Daoy (cell line): ENCODE measurements at places on chromosomes 2 and 18. TPM values are rescaled to one million over a fixed set of nuclear protein-coding genes. Genes with fewer than 3 reads are reported as not detected.

EVA1A gene
- total RNA-seq: 73.2 and 98.7 TPM in 2 replicates

APLF gene
- 1.4 and 3.0 TPM in 2 replicates for total RNA-seq

SRD5A2 gene
- not detected in 2 replicates for total RNA-seq

CTLA4 gene
- total RNA-seq: not detected in 2 replicates

ONECUT2 gene
- 1.1 and 1.2 TPM in 2 replicates for total RNA-seq
